ENCODE measurements at places on chromosomes 16 and 17.

DNA sequence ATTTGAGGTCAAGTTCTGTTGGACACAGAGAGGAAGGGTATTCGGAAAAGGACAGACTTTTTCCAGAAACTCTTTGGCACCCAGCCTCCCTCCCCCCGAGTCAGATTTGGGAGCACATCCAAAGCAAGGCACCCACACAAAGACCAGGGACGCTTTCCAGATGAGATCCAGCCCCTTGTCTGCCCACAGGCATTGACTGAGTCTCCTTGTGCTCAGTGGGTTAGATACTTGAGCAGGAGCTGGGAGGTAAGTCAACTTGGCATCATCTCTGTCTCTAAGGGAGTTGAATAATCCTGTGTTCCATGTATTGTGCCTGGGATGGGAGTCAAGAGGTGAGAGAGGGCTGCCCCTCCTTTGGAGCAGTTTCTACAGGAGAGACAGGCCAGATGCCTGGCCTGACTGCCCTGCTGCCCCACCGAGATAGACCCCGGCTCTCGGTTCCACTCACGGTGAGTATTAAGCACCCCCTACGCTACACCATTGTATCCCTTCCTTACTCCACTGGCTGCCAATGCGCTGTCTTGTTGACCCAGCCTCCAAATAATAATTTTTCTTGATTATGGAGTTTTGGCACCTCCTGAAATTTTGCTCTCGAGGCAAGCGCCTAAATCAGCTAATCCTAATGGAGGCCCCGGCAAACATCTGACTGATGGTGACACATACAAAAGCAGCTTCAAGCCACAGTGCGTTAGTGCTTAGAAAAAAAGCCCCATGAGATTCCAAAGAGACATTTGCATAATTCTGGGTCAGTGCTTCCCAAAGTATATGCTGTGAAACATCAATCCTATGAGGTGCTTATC is 29.6 kb upstream of the MAP3K14 start:
- DNase-seq, result no peak

GRCh38 chr17:29103341-29103740 is 60.4 kb downstream of the PIPOX start:
- no peak for DNase-seq

GRCh38 chr17:19309701-19310100 is 52.8 kb downstream of the B9D1 start:
- no peak for DNase-seq

DNA sequence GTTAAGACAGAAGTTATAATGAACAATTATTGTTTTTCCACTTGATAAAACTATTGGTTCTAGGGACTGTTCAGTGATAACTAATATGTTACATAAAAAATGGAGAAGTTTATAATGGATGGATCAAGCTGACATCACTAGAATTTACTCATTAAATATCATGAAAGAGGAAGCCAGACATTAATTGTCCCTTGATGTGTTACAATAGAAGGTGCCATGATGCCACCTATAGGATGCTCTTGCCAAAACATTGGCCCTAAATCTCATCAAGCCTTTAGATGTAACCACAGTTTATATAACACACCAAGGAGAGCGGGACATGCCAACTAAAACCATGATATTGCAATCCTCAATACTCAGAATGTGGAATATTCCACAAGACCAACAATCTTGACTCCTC is 147.9 kb upstream of the MON1B start:
- no peak for DNase-seq

DNA sequence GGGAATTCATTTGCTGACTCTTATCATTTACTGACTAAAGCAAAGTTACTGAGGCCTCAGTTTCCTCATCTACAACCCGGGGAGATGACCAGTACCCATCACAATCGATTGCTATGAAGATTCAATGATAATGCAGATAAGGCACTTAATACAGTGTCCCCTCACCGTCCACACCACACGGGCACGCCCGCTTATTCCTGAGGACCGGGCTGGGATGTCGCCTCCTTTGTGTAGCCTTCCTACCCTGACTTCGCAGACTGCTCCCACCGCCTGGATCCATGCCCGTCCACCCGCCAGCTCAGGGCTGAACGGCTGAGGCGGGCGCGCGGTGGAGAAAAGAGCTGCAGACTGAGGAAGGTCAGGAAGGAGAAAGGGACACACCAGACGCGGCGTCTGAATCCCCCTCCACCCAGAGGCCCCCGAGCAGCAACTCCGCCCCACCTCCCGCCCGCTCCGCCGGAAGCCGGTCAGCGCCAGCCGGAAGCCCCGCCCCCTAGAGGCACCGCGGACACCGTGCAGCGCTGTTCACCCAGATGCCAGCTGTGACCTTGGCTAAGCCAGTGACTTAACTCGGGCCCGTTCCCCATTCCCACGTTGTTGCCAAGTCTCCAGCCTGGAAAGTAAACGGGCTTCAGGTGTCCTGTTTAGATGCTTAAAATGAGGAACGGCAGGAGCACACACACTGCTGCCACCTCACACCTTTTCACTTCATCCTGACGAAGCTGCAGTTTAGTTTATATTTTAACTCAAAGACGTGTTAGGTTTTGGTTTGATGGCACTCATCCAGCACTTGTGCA is at the start of gene KRABD2:
Gene KRABD2, minus strand, starts transcription at position 434 of the 797 bp plus-strand sequence.
- DNase-seq, result peak; percentile 89

DNA sequence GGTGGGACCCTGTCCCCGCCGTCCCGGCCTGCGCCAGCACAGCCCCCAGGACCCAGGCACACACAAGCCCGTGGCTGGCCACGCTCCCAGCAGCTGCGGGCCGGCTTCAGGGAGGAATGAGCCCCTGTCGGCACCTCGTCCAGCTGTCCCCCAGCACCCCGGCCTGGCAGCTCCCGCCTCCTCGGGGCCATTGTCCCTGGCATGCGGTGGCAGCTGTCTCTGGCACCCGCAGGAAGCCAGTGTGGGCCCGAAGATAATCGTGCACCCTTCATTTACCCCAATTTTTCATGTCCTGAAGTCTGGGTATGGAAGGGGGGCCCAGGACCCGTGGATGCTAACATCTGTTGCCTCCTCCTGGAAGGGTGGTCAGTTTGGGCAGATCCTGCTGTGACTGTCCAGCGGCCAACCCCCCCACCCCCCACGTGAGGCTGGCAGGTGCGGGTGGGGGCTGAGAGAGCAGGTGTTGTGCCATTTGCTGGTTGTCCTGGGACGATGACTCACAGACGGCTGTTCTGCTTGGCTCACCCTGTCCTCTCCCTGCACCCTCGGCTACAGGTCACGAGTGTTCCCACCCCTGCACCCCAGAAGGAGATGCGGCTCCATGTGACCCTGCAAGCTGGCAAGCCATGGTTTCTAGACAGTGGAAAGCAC is 4.0 kb upstream of the LMF1 start:
- no peak for DNase-seq
